ENCODE measurements at places on chromosomes 4 and X.
A peak's percentile ranks its signal among the peaks of the same experiment; 100 is the strongest.

GRCh38 chrX:63404332-63404731, 53.2 kb upstream of the SPIN4 start:
- DNase-seq: peak; percentile 44

DNA sequence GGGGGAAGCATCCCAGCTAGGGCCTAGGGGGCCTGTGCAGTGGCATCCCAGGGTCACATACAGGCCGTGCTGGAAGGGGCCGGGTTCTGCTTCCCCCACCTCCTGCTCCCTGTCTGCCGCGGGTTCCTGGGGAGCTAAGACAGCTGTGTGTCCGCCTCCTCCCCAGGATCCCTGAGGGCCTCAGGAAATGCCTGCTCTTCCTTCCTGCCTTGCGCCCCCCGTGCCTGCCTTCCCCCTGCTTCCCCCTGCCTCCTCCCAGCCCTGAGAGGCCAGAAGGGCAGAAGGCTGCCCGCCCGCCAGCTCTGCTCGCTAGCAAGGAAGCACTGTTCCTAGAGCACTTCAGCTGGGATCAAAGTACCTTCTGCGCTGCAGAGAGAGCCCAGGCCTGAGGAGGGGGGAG, 2.9 kb upstream of the BGN start:
- no peak for DNase-seq

DNA sequence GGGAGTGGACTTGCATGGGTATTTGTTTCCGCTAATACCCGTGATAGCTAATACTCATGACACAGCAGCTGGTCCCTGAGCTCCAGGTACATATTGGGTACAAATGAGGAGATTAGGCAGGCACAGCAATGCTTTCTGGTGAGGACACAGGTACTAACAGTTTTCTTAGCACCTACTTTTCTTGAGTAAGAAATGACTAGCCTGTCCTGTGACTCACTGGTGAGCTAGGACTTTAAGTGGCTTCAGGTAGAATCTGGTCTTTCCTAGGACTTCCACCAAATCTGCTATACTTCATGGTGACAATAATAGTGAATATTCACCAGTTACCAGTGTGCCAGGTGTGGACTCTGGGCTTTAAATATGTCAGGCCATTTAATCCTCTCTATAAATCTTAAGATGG, 407.4 kb upstream of the NR3C2 start:
- DNase-seq: peak; percentile 65

GRCh38 chr4:139523076-139523475, 32.9 kb downstream of the SETD7 start:
- DNase-seq: peak; percentile 21

DNA sequence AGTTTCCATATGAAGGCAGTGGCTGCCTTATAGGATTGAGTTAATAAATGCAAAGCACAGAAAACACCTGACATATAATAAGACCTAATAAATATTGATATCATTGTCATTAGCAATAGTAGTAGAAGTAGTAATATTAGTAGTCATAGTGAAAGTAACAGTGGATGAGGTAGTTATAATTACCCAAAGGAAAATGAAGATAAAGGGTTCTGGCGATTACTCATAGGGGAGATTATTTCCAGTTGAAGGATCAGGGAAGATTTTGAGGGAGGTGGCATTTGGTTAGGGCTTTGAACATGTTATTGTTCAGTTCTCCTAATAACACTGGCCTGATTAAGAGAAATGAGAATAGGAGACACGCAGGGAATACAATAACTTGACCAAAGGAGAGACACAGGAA, 131.9 kb upstream of the GPRIN3 start:
- no peak for DNase-seq

- no peak for DNase-seq
These were observed 392.3 kb upstream of the GALNT7 start for GRCh38 chr4:172776203-172776861.

- no peak for DNase-seq
These were observed 40.1 kb downstream of the ARHGEF9 start for GRCh38 chrX:63744850-63745394.

DNA sequence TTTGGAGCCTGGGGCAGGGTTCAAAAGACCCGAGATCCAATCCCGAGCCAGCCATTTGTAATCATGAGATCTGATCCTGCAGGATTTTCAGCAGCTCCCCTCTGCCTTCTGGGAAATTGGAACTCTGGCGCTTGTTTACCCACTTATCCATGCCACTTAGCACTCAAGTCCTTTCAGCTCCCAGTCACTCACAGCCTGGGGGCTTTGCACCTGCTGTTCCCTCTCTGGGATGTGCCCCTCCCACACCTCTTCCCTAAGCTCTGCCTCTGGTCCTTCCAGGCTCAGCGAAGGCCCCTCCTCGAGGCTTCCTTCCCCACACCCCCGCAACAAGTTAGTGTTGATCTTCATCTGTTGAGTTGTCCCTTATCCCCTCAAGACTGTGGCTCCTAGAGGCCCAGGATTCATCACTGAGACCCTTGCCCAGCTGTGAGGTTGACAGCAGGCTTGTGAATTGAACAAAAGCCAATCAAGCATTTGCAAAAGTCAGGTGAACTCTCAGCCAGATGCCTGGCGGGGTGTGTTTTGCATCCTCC, 99.1 kb upstream of the AFAP1 start:
- no peak for DNase-seq

GRCh38 chrX:149939905-149940673, 1.8 kb upstream of the EOLA2 start:
- DNase-seq: peak; percentile 90

- peak; percentile 14 for DNase-seq
These were observed 8.7 kb upstream of the TECRL start for GRCh38 chr4:64417974-64418373.

GRCh38 chrX:16239211-16239610, 71.9 kb downstream of the MAGEB17 start:
- DNase-seq: peak; percentile 87

GRCh38 chrX:53250556-53250955, 25.5 kb upstream of the KDM5C start:
- no peak for DNase-seq

- DNase-seq: peak; percentile 79
These were observed 191.6 kb upstream of the ANKRD50 start for GRCh38 chr4:124903995-124904722.

DNA sequence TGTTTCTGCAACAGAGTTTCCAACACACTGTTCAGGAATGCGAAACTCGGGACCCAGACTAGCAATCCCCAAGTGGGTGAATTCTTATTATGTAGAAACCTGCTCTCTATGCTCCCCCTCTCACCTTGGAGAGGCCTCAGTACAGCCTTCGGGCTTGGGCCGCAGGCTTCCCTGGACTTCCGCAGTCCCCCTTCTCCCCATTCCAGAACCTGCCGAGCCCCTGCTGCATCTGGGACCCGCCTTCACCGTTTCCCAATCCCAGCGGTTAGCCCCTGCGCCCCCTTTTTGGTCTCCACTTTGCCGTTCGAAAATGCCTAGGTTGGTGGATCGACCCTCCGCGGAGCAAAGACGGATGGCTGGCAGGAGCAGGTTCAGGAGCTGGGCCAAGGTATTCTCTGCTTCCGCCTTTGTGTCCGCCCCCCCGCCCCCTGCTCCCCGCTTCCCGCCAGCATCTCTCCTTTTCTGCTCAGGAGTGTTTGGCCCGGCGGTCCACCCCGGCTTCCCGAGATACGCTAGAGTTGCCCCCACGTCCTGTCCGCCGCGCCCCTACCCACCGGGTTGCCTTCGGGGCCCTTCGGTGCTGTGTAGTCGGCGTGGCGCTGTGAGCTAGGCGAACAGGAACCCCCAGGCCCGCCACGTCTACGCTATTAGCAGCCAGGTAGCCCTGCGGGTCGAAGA, 11.5 kb downstream of the HAND2 start:
- DNase-seq: peak; percentile 3

GRCh38 chr4:117421706-117422105, 336.3 kb upstream of the TRAM1L1 start:
- no peak for DNase-seq

DNA sequence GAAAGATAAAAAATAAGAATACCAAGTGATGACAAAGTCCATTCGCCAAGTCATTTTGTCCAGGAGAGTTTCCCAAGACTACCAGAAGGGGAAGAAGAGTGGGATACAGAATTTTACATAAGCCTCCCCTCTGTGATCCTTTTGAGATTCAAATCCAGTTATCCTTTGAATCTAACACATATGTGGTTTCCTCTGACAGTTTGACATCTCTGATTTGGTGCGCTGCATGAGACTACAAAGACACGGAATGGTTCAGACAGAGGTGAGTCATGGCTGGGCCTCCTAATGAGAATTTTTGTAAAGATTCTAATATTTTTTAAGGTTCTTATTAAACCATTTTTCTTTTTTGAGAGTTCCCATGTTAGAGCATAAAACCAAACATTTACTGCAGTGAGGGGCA, 38.3 kb downstream of the SLC10A6 start:
- DNase-seq: no peak

DNA sequence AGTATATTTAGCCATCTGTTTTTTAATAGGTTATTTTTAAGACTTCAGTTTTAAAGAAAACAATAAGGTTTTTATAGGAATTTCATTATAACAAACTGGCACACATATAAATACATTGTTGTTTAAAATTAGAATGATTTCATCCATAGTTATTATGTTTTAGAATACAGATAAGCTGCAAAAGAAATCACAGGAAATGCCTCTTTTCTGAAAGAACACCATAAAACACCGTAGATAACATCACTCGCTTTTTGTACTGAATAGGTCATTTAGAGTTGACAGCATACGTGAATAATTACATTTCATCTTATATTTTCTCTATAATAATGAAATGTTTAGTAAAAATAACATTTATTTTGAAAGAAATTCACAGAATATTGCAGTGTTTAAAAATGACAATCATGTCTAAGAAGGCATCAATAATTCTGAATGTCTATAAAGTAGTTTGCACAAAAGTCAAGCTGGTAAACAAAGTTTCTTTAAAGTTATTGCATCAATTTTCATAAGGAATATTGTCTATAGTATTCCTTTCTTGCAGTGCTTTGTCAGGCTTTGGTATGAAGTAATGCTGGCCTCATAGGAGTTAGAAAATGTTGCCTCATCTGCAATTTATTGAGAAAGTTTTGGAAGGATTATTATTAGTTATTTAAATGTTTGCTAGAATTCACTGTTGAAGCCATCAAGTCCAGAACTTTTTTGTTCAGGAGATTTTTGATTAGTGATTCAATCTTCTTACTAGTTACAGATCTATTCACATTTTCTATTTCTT, 17.9 kb upstream of the VEGFC start:
- DNase-seq: no peak

DNA sequence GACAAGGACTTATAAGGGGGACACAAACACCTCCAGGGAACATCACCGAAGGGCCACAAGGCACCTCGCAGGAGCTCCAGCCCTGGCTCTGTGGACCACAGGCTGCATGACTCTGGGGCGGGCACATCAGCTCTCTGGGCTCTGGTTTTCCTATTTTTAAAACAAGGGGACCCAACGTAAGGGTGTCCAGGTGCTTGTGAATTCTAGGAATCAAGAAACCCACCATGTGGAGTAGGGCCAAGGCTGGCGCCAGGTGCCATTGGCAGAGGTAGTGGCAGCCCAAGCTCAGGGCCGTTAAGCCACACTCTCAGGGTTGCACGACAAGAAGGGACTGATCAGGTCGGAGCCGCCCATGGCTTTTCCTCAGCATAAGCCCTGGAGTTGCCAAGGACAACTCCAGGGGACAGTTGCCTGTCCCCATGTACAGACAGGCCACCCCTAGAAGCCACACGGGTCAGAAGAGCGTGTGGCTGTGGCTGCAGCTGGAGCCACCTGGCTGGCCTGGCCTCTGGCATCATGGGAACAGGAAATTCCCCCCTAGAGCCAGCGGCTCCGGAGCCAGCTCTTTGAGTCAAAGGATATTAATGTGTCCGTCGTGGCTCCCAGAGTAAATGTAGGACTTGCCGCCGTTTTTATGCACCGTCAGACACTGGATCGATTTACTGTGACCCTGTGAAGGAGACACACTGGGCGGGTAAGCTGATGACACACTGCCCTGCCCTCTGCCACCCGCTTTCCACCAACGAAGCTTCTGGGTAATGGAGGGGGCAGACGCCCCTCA, 32.5 kb downstream of the WDR1 start:
- no peak for DNase-seq

- DNase-seq: no peak
These were observed 50.4 kb downstream of the C4orf50 start for GRCh38 chr4:5967783-5968182.

GRCh38 chr4:123876671-123877101, 480.1 kb downstream of the SPRY1 start:
- no peak for DNase-seq

DNA sequence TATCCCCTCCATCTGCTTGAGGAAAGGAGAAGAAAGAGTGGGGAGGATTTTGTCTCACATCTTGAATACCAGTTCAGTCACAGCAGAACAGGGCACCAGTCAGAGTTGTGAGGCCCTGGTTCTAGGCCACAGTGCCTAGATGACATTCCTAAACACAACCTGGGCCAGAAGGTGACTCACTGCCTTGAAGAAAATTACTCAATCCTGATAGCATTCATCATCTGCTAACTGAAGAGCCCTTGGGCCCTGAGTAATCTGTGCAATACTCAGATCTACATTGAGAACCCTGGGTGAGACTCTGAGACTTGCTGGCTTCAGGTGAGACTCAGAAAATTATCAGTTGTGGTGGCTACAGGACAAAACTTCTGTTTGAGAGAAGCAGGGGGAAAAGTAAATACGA, 20.5 kb upstream of the PRR32 start:
- peak; percentile 30 for DNase-seq

DNA sequence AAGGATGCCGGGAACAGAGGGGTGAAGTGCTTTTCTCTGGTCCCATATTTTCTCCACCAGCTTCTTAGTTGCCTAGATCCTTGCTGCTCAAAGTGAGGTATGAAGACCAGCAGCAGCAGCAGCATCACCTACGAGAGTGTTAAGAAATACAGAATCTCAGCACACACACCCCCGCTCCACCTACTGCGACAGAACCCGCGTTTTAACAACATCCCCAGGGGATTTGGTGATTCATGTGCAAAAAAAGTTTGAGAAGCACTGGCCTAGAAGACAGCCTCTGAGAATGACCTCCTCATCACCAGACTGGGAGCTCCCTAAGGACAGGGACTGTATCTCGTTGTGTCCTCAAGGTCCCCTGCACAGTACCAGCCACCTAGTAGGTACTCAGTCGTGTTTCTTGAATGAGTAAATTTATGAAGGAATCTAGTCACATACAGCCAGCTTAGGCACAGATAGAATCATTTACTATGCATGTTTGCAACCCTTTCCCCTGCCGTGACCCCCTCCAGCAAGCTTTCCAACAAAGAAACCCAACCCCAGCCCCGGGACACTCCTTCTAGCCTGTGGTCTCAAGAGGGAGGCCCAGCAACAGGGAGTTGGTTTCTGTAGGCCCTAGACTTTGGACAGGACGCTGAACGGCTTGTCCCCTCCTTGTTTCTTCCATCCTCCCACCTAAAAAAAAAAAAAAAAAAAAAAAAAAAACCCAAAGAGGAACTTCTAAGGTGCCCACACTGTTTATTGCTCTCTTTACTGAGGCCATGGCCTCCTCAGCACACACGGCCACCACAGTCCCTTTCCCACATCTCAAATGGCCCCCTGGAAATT, 21.5 kb downstream of the RTL5 start:
- DNase-seq: no peak

DNA sequence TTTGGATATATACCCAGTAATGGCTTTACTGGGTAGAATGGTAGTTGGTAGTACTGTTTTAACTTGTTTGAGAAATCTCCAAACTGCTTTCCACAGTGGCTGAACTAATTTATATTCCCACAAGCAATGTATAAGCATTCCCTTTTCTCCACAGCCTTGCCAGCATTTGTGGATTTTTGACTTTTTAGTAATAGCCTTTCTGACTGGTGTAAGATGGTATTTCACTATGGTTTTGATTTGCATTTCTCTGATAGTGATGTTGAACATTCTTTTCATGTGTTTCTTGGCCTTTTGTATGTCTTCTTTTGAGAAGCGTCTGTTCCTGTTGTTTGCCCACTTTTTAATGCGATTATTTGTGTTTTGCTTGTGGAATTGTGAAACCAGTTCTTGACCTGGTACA, 290.5 kb downstream of the BMPR1B start:
- DNase-seq: no peak
